Putamen (tissue), 1 donor: ENCODE measurements at places on chromosomes 16 and 17.

GRCh38 chr17:28324781-28325180 is 5.8 kb downstream of the TMEM97 start:
- no peak for DNase-seq

DNA sequence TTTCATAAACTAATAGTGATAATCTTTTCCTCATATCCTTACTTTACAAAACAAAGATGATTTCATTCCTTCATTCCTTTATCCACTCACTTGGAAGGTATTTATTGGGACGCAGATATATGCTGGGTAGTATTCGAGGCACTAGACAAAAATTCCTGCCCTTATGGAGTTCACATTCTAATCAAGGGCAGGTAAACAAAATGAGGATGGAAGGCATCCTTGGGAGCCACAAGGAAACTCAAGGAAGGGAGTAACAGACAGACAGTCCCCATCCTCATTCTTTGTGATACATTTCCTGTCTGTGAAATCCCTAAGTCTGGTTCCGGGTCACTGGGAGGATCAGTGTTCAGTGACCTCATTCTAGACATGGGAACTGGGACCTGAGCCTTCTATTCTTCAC is 45.2 kb downstream of the SLC6A2 start:
- DNase-seq = no peak

DNA sequence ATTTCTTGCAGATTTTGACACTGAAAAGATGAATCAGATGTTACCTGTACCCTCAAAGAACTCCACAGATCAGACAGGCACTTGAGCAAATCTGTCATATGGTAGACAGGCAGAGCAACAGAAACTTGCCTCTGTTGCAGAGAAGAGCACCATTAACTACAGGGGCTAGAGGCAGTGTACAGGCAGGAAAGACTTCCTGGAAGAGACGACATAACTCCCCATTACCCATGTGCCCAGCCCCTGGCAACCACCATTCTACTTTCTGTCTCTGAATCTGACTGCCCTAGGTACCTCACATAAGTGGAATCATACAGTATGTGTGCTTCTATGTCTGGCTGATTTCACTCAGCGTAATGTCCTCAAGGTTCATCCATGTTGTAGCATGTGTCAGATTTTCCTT is 15.5 kb downstream of the GFOD2 start:
- DNase-seq = no peak

DNA sequence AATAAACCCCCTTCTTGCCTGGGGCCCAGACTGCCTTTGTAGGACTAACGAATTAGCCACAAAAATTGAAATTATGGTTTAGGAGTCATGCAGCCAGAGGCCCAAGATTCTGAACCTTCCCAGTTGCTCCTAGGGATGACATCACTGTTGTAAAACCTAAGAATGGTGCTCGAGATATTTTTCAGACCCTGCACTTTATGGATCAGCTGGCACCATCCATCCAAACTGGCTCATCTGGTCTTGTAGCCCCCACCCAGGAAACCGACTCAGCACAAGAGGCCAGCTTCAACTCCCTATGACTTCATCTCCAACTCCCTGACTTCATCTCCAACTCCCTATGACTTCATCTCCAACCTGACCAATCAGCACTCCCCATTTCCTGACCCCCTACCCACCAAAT is 10.9 kb upstream of the EVPL start:
- no peak for DNase-seq

- no peak for DNase-seq
These were observed 118.9 kb downstream of the PARN start for GRCh38 chr16:14510939-14511799.

- DNase-seq = no peak
These were observed 12.2 kb downstream of the ZNF75A start for GRCh38 chr16:3317315-3317999.

DNA sequence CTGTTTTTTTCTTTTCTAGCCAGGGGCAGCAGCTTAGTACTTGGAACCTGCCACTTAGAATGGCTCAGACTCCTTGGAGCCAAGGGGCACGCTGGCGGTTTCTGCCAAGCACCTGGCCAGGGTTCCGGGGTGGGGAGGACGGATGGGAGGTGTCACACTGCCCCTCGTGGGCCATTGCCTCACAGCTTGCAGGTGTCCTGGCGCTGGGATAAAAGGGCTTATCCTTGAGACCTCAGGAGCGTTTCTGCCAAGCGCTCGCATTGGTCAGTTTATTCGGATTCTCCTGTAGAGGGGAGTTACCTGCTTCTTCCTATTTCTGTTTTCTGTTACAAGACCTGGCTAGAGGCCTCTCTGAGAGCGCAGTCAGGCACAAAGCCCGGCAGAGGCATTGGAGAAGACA is 234.6 kb downstream of the MSI2 start:
- no peak for DNase-seq

DNA sequence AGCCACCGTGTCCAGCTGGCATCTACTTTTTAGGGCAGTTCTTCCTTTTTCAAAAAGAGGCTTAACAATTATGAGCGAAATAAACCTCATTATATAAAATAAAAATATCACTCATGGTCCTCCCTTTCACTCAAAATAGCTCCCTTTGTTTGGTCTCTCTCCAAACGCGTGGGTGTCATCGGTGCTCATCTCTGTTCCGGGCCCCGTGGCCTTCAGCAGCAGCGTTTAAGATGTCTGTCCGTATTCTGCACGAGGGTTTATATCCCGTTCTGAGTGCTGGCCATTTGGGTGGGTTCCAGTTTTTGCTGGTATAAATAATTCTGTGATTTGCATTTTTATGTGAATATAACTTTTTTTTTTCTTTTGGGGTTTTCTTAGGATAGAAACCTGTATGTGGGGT is 33.4 kb downstream of the PRMT7 start:
- no peak for DNase-seq

DNA sequence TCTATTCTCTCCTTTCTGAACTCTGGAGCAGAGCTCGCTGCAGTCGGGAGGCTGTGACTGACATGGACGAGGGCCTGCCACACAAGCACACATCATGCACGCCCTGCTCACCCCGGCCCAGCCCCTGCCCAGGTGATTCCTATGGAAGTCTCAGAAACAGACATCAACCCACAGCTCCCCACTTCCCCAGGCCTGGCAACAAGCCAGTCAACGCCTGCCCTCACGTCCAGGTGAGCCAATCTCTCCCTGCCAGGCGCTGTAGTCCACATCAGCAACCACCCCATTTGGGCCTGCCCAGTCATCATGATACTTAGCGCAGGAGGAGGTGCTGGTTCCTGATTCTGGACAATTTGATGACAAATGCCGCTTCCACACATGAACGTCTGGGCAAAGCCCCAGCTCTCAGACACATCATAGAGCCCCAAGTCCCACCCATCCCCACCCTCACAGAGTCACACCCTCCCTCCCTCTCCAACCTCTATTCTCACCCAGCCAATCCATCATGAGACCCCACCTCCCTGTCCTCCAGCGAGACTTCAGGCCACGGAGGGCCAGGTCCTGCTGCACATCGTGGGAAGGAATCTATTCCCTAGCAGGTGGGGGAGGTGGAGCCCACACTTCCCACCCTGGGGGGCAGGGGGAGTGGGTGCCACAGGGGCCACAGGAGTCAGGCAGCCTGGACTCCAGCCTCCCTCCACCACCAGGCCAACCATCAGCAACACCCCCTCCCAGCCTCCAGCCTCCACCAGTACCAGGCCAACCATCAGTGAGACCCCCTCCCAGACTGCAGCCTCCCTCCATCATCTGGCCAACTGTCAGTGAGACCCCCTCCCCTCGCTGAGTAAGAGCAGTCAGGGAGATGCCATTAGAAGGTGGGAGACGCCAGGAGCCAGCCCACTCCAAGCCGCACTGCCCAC is 33.7 kb upstream of the GSG1L start:
- no peak for DNase-seq

GRCh38 chr17:7774055-7774521 is 56.5 kb downstream of the DNAH2 start:
- no peak for DNase-seq

- DNase-seq = no peak
These were observed 4.6 kb downstream of the ANKRD11 start for GRCh38 chr16:89485701-89486246.

DNA sequence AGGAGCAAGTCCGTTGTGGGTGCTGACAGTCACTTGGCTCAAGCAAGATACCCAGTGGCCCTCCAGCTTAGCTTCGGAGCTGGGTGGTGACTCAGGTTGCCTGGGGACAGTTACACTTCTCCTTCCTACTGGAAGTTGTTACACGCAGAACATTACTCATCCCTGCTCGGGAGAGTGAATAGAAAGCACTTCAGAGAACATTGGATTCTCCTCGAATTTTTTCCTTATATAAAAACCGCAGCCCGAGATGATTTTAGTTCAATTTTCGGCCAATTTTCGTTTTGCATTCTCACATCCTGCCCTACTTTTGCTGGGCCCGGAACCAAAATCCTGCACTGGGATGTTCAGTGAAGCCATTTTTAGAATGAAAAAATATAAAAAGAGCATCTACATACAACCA is 99.7 kb downstream of the ELAC2 start:
- peak; percentile 31 for DNase-seq

- peak; percentile 47 for DNase-seq
These were observed 10.7 kb upstream of the ZNF19 start for GRCh38 chr16:71499775-71500364.

DNA sequence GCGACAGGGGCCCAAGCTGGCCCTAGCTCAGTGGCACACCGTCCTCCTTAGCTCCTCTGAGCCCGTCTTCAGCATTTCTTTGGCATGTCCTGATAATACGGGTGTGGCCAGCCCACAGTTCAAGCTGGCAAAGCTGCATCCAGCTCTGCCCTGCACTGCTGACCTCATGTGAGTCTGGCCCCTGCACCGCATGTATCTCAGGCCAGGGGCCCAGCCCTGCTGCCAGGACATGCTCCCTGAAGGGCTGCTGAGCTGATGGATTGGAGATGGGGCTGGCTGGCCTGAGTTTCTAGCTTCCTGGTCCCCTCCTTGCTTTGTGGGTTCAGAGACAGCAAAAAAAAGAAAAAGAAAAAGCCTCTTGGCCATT is 2.4 kb downstream of the DOC2B start:
- DNase-seq = no peak

GRCh38 chr17:45405250-45406086 is 27.2 kb downstream of the ARHGAP27 start:
- no peak for DNase-seq

GRCh38 chr17:13787636-13788035 is 185.9 kb upstream of the HS3ST3A1 start:
- DNase-seq = no peak

GRCh38 chr17:45090711-45091110 is 29.6 kb downstream of the NMT1 start:
- DNase-seq = no peak

DNA sequence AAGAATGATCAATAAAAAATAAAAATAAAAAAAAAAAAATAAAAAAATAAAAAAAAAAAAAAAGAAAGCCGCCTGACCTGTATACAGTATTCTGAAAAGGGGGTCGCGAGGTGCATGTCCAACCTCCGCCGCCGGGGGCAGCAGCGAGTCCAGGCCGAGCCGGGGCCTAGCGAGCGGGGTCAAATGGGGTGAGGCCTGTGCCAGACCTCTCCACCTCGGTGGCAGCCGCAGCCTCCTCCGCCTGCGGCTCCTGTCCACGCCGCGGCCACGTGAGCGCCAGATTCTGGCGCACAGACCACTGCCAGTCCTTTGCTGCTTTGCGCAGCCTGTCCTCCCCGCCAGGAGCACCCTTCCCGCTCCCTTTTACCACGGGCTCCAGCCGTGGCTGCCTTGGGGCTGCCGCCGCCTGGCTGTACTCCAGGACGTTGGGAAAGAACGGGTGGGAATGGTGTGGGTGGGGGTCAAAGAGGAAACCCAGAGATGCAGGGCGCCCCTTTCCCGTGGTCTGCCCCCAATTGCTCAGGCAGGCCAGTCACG is 2.4 kb upstream of the BCKDK start:
- peak; percentile 69 for DNase-seq

- DNase-seq = no peak
These were observed 94.9 kb downstream of the TOX3 start for GRCh38 chr16:52451971-52452421.

GRCh38 chr17:60231234-60231633 is 81.5 kb downstream of the CA4 start:
- DNase-seq = peak; percentile 63

DNA sequence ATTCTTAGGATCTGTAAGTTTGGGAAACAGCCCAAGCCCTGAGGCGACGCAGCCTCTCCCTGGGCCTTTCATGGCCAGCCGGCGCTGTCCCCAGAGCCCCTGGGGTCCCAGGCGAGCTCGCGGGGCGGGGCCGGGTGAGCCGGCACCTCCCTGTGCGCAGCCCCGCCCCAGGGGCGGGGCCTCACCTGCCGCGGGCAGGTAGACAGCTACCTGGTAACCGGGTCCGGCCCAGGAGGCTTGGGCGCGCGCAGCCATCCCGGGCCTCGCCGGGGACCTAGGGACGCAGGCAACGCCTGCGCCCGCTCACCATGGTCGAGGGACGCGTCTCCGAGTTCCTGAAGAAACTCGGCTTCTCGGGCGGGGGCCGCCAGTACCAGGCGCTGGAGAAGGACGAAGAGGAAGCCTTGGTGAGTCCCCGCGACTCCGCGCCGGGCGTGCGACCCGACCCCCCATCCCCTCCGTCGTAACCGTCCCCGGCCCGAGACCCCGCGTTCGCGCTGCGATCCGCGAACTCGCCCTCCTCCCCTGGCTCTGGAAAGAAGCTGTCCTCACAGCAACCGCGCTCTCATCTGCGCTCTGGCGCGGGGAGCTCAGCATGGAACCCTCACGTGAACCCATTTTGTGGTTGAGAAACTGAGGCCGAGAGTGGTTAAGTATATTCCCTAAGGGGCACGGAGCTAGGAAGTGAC is at the start of gene ATP2C2:
Gene ATP2C2 (plus strand): TSS at position 231 of the 689 bp plus-strand sequence. CDS start 78 bp downstream, at position 309.
- DNase-seq = no peak

GRCh38 chr16:12344577-12345343 is 368.2 kb downstream of the SNX29 start:
- DNase-seq = no peak

- peak; percentile 88 for DNase-seq
These were observed 8.5 kb upstream of the THAP11 start for GRCh38 chr16:67833415-67834241.

GRCh38 chr16:73051226-73051625 is 3.3 kb upstream of the ZFHX3 start:
- no peak for DNase-seq

DNA sequence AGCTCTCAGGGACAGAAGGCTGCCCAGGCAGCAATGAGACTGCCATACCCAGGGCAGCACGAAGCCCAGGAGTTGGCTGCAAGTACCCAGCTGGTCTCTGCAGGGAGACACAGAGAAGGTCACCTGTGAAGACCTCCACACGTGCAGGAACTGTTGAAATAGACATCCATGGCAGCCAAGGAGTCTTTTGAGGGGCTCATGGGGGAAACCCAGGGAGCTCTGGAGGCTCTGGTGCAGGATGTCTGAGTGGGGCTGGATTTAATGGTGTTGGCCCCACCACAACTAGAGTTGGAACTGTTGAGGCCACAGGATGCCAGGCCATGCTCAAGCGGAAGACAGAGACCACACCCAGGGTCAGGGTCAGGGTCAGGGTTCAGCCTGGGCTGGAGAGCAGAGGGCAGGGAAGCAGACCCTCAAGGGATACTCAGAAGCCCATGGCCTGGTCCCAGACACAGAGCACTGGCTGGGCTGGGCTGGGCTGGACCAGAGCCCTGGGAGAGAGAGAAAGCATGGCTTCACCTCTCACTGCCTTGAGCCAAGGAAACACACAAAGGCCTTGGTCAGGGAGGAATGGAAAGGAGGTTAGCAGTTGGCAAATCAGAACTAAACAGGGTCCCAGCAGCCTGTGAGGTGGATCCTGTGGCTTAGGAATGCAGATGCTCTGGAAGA is 21.4 kb downstream of the PITPNM3 start:
- no peak for DNase-seq

GRCh38 chr16:20918486-20919239 is 18.1 kb downstream of the LYRM1 start:
- no peak for DNase-seq

- no peak for DNase-seq
These were observed 4.2 kb upstream of the ARL2BP start for GRCh38 chr16:57240851-57241250.
